Natural killer cell (primary cell): ENCODE measurements at places on chromosomes 7 and 10. TPM values are rescaled to one million over a fixed set of nuclear protein-coding genes. Genes with fewer than 3 reads are reported as not detected.

The TFEC gene
- total RNA-seq = 1.7 TPM

The PPP1R17 gene
- total RNA-seq = not detected

The WBP1L gene
- total RNA-seq = 48.4 TPM

The ANKRD61 gene
- total RNA-seq = not detected

The CPXM2 gene
- not detected for total RNA-seq

DNA sequence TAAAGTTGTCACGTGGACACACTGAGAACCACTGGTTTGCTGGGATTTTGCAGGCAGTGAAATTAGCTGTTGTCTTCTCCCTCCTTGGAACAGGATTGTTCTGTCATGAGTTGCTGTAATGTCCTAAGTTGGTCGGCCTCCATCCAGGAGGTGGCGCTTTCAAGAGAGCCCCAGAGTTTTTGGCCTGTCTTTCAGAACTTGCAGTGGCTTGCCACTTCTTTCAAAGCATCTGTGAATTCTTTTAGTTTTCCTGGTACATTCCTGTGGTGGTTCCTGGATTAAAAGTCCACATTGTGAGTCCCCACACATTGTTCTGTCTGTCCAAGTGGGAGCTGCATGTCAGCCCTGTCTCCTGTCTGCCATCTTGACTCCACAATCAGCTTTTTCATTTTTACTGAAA, 133.8 kb downstream of the PON1 start:
- DNase-seq = no peak
- no peaks in the 10 kb centered on the region for H3K4me1 ChIP-seq
- H3K27ac ChIP-seq = no peak overlapping the region
- H3K4me3 ChIP-seq = no peak overlapping the region

GRCh38 chr10:130359711-130360110, 223.5 kb downstream of the GLRX3 start:
- H3K4me3 ChIP-seq = no peak overlapping the region
- no peak for DNase-seq
- H3K36me3 ChIP-seq = no peaks in the 10 kb centered on the region

DNA sequence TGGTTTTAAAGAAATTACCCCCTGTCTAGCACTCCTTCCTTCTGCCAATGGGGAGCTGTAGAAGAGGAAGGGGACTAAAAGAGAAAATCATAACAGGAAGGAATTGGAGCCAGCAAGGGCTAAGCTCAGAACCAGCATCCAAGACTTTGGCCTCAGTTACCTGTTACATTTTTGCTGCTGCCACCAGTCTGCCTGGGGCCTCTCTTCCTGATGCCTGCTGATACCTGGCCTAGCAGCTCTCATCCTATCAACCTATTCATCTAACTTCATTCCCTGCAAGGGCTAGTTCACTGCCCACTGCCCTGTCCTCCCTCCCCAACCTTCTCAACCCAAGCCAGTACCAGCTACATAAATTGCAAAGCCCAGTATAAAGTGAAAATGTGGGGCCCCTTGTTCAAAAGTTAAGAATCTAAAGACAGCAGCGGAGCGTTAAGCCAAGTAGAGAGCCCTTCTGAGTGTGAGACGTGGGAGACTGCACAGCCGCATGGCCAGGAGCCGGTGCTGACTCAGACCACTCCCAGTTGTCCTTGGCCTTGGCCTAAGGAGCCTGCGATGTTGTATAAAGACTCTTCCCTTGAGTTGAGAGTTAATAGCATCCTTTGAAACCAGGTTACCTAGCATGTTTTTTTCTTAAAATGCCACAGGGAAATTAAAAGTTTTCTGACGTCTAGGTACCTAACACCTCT, 13.2 kb upstream of the AOC1 start:
- no peaks in the 10 kb centered on the region for H3K36me3 ChIP-seq
- no peak overlapping the region for H3K27ac ChIP-seq
- no peaks in the 10 kb centered on the region for H3K4me1 ChIP-seq
- H3K4me3 ChIP-seq = no peak overlapping the region
- H3K27me3 ChIP-seq = no peaks in the 10 kb centered on the region

DNA sequence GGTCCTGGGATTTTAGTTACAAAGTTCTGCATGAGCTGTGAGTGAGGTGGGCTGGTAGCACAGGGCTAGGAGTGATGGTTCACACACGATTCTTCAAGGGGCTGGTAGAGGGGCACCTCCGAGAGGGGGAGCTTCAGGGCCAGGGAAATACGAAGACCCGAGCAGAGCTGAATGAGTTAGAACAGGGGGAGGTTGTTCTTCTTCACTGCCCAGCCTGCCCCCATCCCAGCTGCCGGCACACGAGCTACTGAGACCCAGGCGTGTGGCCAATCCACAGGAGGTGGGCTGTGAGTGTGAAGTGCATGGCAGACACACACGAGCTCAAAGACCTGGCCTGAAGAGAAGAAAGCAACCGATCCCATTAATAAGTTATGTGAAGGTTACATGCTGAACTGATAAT, 256.2 kb upstream of the ZNF32 start:
- no peaks in the 10 kb centered on the region for H3K4me1 ChIP-seq
- no peak overlapping the region for H3K27ac ChIP-seq
- no peak for DNase-seq
- H3K27me3 ChIP-seq = peaks cover 3% of the 10 kb centered on the region
- no peak overlapping the region for H3K4me3 ChIP-seq

DNA sequence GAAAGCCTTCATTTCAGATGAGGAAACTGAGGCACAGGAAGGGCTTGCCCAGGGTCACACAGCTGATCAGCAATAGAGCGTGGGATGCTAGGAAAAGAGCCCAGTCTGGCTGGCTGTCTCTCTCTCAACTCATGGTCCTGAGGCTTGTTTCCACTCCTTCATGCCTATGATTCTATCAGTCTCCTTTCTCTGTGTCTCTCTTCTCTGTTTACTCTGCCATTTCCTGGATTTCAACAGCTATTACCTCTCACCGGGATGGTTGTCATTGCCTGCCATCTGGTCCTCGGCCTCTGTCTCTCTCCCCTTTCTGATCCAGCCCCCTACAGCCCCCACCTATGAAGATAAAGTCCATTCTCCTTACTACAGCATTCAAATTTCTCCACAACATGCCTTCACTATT, 93.3 kb upstream of the AGBL3 start:
- DNase-seq = no peak
- peaks cover 7% of the 10 kb centered on the region for H3K27me3 ChIP-seq
- no peak overlapping the region for H3K27ac ChIP-seq
- H3K36me3 ChIP-seq = no peaks in the 10 kb centered on the region

DNA sequence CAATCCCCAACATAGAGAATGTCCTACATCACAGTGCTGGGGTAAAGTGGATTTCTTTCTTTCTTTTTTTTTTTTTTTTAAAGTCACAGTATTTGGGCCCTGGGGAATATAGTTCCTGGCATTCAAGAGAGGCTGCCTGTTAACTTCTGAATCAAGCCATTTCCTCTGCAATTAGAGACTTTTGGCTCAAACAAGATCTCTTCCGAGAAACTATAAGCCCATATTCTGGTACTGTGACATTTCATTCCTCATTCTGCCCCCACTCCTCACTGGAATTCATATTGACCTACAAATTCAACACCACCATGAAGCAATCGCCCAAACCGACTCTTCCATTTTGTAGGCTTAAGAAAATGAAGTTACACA, 187.4 kb downstream of the PHTF2 start:
- H3K27ac ChIP-seq = no peak overlapping the region
- H3K27me3 ChIP-seq = no peaks in the 10 kb centered on the region

DNA sequence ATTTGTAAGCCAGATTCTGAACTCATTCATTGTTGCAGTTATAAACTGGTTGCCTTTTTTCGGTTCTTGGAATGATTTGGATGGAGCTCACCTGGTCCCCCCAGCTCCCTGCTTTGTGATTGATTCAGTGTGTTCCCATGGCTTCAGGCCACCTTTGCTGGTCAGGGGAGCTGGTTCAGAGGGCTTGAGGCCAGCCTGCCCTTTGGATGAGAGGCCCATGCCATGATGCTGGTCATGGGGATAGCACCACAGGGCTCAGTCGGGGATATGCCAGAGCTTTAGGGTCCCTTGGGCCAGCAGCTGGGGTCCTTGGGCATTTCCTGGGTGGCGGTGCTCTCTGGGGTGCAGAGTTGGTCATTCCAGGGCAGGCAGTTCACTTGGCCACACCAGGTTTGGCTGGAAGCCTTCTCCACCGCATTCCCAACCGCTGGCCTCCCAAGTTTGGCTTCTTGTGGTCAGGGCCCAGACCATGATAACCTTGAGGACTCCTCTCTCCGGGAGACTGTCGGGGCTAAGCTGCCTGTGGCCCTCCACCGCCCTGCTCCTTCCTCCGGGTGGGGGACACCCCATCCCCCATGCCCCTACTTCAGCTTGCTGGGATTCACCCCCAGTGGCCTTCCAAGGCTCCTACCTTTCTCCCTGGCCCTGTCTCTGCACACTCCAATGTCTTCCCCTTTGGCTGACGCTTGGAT, 65.1 kb downstream of the MGMT start:
- DNase-seq = no peak
- peaks cover 15% of the 10 kb centered on the region for H3K4me1 ChIP-seq
- H3K36me3 ChIP-seq = no peaks in the 10 kb centered on the region
- no peak overlapping the region for H3K4me3 ChIP-seq
- no peak overlapping the region for H3K27ac ChIP-seq

GRCh38 chr10:8060010-8060703, 5.7 kb downstream of the GATA3 start:
- H3K4me1 ChIP-seq = peaks cover 72% of the 10 kb centered on the region
- no peak for DNase-seq
- peak overlapping the region; percentile 83 for H3K27ac ChIP-seq
- H3K36me3 ChIP-seq = peaks cover 36% of the 10 kb centered on the region
- H3K27me3 ChIP-seq = no peaks in the 10 kb centered on the region

GRCh38 chr10:115854740-115855435, 418.1 kb downstream of the GFRA1 start:
- DNase-seq = no peak
- no peaks in the 10 kb centered on the region for H3K36me3 ChIP-seq
- H3K4me3 ChIP-seq = no peak overlapping the region
- no peaks in the 10 kb centered on the region for H3K27me3 ChIP-seq
- H3K4me1 ChIP-seq = no peaks in the 10 kb centered on the region

- peak overlapping the region; percentile 91 for H3K27ac ChIP-seq
- peak overlapping the region; percentile 75 for H3K4me3 ChIP-seq
- peaks cover 27% of the 10 kb centered on the region for H3K4me1 ChIP-seq
- H3K27me3 ChIP-seq = no peaks in the 10 kb centered on the region
These were observed 534 bp downstream of the UBE3C start for GRCh38 chr7:157139111-157139809.

GRCh38 chr7:42869131-42870020, 42.5 kb downstream of the C7orf25 start:
- no peak overlapping the region for H3K4me3 ChIP-seq
- H3K27me3 ChIP-seq = no peaks in the 10 kb centered on the region
- DNase-seq = no peak
- H3K4me1 ChIP-seq = no peaks in the 10 kb centered on the region

GRCh38 chr7:142328551-142328950, 70.7 kb upstream of the PRSS58 start:
- H3K27ac ChIP-seq = no peak overlapping the region
- no peak for DNase-seq
- no peaks in the 10 kb centered on the region for H3K36me3 ChIP-seq
- peaks cover 2% of the 10 kb centered on the region for H3K27me3 ChIP-seq
- H3K4me1 ChIP-seq = no peaks in the 10 kb centered on the region

DNA sequence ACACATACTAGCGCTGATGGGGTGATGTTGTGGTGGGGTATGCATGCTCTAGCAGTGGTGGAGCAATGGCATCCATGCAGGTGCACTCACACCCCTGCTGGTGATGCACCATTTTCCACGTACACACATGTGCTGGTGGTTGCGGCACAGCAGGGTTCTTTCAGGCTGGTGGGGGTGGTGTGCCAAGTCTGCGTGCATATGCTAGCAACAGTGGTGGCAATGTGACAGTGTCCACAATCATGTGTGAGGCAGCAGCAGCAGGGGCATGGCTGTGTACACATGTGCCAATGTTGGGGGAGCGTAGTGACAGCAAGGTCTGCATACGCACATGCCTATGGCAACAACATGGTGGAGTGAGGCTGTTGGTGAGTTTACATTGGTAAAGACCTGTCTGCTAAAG, 148.1 kb downstream of the ZWINT start:
- H3K27ac ChIP-seq = no peak overlapping the region
- no peaks in the 10 kb centered on the region for H3K4me1 ChIP-seq
- H3K4me3 ChIP-seq = no peak overlapping the region
- no peaks in the 10 kb centered on the region for H3K36me3 ChIP-seq
- no peak for DNase-seq

DNA sequence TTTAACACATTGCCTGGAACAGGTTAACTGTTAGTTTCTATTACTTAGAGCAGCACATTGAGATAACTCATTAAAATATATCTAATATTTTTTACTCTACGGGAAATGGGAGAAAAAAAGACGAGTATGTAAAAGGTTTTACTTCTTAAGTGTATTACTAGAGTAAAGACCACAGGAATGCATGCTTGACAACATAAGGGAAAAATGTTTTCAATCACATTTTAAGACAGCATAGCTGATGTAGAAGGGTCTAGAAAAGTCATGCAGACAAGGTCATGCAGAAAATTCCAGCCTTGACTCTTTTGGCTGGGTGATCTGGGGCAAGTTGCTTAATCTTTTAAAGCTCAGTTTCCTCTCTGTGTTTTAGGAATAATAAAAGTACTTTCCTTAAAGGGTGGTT, 806.2 kb downstream of the CNTNAP2 start:
- no peaks in the 10 kb centered on the region for H3K27me3 ChIP-seq
- no peaks in the 10 kb centered on the region for H3K4me1 ChIP-seq
- DNase-seq = no peak
- no peak overlapping the region for H3K27ac ChIP-seq
- H3K36me3 ChIP-seq = no peaks in the 10 kb centered on the region

DNA sequence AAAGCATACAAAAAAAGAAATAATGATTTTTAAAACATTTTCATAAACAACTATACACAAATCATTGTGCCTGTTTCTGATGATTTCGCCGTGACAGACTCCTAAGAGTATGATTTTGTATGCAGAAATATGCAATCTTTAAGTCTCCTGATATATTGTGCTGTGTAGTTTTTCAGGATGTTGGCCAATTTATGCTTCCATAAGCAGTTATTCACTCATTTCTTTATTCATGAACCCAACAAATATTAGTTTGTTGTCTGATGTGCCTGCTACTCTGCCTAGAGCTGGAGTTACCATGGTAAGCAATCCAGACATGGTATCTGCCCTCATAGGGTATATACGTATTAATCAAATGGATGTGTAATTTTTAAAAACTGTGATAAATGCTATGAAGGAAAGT, 40.4 kb downstream of the PRR15 start:
- no peaks in the 10 kb centered on the region for H3K36me3 ChIP-seq
- no peak for DNase-seq
- no peaks in the 10 kb centered on the region for H3K4me1 ChIP-seq
- no peak overlapping the region for H3K4me3 ChIP-seq
- H3K27me3 ChIP-seq = no peaks in the 10 kb centered on the region

- H3K27me3 ChIP-seq = no peaks in the 10 kb centered on the region
- H3K36me3 ChIP-seq = peaks cover 2% of the 10 kb centered on the region
- peaks cover 25% of the 10 kb centered on the region for H3K4me1 ChIP-seq
These were observed 1.2 kb upstream of the ZNF746 start for GRCh38 chr7:149498811-149499210.

DNA sequence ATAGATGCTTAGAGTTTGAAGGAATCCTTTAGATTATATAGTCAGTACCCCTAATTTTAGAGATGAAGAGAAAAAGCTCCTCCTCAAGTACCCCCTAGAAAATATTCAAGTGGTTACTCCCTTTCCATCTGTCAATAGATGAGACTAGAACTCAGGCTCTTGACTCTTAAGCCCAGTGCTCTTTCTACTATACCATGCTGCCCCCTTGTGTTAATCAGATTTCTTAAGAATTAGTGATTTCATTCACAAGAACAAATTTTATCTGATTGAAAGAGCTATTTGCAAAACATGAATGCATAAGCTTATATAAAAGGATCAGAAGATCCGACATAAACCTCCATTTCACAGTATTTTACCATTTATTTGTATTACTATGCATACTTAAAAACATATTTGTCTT, 179.3 kb downstream of the TFEC start:
- H3K27ac ChIP-seq = no peak overlapping the region
- peaks cover 2% of the 10 kb centered on the region for H3K27me3 ChIP-seq
- no peak overlapping the region for H3K4me3 ChIP-seq
- DNase-seq = no peak
- H3K4me1 ChIP-seq = no peaks in the 10 kb centered on the region
- no peaks in the 10 kb centered on the region for H3K36me3 ChIP-seq
